ENCODE measurements at places on chromosomes 16 and 17.

DNA sequence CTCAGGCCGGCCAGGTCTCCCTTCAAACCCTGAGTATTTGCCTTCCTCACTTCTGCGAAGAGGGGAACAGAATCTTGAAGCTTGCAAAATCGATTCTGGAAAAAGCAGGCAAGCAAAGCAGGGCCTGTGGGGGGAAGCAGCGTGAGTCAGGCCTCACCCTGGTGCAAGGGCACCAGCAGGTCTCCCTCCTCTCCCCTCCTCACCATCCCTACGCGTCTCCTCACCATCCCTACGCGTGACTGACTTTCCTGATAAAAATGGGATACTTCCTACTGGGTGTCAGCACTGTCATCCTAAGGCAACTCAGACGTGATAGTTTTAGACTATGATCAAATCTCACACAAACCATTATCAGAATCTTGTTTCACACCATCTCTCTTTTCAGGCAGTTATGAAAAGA is 12.1 kb downstream of the CMTM3 start:
- no peak for DNase-seq

GRCh38 chr17:57744195-57745170 is 616 bp downstream of the CCDC182 start:
- DNase-seq: no peak

- DNase-seq: no peak
These were observed 100.9 kb downstream of the C16orf95 start for GRCh38 chr16:87216148-87216840.

GRCh38 chr17:61289408-61290385 is 109.9 kb upstream of the TBX2 start:
- no peak for DNase-seq

GRCh38 chr16:83971165-83972130 is 3.4 kb downstream of the NECAB2 start:
- DNase-seq: no peak

DNA sequence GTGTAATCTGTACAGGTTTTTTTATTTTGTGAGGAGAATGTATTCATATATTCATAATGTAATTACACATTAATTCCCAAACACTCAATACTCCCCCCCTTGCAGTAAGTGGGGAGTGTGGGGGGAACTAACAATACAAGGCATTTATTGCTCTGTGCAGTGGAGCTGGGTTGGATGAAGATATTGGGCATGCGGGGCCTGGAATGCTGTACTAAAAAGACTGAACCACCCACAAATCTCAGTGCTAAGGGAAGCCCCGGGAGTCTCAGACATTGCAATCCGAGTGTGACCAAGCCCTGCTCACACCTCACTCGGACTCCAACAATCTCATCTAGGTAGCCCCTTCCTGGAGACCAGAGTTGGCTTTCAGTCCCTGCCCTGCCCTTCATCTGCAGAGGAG is 6.0 kb downstream of the PLLP start:
- no peak for DNase-seq

DNA sequence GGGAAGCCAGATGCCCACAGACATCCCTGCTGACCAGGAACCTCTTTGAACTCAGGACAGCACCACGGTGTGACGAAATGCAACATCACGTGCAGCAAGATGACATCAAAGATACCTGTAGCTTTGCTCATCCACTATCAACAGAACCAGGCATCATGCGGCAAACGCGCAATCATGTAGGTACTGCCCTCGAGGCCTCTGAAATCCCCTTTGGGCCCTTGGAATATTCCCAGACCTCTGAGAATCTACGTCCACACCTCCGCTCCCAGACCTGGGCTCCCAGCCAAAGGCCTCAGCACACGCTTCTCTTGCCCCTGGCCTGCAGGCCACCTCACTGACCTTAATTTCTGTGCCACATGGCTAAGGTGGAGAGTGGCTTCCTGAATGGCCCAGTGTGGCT is 7.3 kb downstream of the CX3CL1 start:
- no peak for DNase-seq

DNA sequence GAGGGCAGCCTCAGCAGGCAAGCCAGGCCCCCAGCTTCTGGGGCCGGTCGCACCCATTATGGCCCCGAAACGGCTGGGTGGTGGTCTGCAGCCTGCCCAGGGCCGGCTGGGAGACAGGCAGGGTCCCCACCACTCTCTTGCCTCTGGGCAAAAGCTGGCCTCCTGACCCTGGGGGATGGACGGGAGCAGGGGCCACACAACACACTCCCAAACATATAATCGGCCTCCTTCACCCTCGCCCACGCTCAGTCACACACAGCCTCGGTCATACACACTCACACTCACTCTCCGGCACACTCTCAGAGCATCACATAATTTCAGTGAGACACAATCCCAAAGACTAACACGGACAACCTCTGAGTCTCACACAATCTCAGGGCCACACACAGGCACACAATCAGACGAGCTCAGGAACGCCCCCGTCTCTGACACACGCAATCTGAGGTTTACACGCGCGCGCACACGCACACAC is 589 bp downstream of the PEMT start:
- DNase-seq: no peak

DNA sequence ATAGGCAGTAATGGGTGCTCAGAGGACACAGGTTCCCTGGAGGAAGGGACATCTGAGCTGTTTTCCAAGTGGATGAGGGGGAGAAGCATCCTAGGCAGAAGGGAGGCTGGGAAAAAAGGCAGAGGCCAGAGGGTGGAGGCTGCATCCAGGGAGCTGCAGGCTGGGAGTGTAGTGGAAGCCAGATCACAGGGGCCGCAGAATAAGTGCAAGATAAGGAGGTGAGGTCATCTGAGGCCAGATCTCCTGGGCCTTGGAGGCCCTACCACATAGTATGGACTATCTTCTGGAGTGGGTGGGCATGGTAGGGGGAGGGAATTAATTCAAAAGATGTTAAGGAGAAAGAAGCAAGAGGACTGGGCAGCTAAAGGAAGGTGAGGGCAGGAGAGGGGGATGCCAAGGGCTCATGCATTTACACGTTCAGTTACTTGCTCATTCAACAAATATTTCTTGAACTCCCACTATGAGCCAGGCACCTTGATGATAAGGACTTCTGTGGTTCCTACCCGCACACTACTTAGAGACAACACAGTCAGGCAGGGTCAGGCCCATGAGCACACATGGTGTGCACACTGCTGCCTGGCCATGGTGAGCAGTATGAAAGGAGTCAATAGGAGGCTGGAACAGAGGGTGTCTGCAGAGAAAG is 2.4 kb upstream of the RIPOR1 start:
- DNase-seq: no peak

- peak; percentile 34 for DNase-seq
These were observed 15.7 kb downstream of the RBL2 start for GRCh38 chr16:53449816-53450517.

GRCh38 chr17:66451188-66452149 is 149.1 kb downstream of the PRKCA start:
- no peak for DNase-seq

- DNase-seq: no peak
These were observed 103.1 kb upstream of the HSBP1 start for GRCh38 chr16:83704656-83705055.

GRCh38 chr17:55067697-55068439 is 99.3 kb downstream of the STXBP4 start:
- no peak for DNase-seq

GRCh38 chr16:47311738-47312505 is 148.9 kb downstream of the ITFG1 start:
- peak; percentile 46 for DNase-seq

- no peak for DNase-seq
These were observed 102.2 kb downstream of the RAP1GAP2 start for GRCh38 chr17:2898255-2898926.

- DNase-seq: no peak
These were observed 15.2 kb downstream of the EMP2 start for GRCh38 chr16:10565167-10565566.

GRCh38 chr17:34755371-34755770 is 176.0 kb downstream of the TMEM132E start:
- no peak for DNase-seq

- DNase-seq: no peak
These were observed 191.0 kb downstream of the CPPED1 start for GRCh38 chr16:12612598-12613101.

- no peak for DNase-seq
These were observed 133.2 kb upstream of the CHMP6 start for GRCh38 chr17:80858301-80859001.

- DNase-seq: no peak
These were observed 17.8 kb upstream of the MC1R start for GRCh38 chr16:89900885-89901284.

- no peak for DNase-seq
These were observed 11.9 kb upstream of the CD300E start for GRCh38 chr17:74635418-74635817.

DNA sequence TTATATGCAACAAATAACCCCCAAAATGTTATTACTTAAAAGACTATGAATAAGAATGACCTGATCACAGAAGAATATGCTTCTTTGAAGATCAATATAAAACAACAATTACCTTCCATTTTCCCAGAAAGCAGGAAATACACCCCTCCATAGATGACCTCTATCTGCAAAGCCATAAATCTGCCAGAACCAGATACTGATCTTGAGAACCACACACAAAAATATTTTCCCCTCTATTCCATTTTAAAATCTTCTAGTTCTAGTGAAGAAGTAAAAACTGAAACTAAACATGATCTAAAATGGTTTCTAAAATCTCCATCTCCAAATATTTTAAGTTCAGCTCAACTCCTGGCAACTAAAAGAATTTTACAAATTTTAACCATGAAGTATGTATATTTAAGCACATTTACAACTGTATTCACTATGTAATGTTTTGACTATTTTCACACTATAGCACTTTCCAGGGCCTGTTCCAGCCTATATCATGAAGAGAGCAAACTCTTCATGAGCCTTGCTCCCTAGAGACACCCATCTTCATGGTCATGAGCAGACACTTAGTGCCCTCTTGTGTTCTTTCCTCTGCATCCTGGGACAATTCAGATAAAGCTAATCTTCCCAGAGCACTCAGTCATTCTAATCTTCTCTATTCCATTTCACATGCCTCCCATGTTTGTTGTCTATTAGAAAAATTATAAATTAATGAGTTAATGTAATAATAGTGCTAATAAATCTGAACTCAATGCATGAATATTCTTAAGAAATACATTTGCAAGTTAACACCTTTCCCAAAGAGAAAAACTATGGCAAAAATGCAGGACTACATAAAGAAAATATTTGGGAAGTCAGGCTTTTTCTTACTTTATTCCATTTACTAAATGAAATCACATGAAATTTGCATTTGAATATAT is 87.0 kb downstream of the HELZ start:
- peak; percentile 70 for DNase-seq

DNA sequence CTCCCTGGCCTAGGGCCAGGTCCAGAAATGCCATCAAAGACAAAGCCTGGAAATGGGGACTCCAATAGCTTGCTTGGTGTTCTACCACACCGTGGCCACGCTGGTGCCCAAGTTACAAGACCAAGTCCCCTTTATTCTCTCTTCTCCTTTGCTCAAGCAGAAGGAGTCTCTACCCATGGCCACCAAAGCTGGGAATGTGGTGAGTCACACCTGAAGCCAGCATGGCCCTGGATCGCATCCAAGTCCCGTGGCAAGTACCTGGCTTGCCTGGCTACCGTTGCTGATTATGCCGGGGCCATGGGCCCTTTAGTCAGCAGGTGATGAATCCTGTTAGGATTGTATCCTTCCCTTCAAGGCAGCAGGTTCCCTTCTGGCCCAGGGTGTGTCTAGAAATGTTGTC is 260.0 kb downstream of the HAPSTR1 start:
- no peak for DNase-seq

DNA sequence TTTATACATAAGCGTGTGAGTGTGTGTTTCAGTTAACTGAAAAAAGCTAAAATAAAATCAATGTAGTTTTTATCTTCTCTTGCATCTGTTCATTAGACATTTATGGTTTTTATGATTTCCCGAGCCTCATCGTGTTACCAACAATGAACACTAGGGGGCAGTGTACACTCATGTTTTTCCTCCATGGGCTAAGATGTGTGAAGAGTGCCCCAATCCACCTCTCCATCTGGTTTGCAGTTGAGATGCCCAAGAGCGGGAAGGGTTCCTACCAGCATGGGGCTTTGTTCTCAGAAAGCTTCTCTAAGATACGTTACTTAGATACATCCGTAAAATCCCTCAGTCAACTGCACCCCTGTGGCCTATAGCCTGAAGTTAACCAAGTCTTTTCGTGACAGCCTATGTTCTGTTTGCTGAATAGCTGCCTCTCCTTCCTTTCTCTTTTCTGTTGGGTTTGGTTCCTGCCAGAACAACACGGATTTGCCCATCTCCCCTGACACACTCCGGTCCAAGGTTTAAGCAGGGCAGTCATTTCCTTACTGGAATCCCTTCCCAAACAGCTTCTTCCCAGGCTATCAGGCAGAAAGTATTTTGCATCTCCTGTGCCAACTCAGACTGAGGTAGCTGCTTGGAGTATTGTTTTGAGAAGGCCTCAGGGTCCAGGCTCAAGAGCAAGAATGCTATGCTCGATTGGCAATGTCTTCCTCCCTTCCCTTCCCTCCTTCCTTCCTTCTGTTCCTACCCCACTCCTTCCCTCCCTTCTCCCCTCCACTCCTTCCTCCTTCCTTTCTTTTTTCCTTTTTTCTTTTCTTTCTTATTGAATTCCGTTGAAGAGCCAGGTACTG is 12.9 kb upstream of the ELAC2 start:
- DNase-seq: peak; percentile 32

DNA sequence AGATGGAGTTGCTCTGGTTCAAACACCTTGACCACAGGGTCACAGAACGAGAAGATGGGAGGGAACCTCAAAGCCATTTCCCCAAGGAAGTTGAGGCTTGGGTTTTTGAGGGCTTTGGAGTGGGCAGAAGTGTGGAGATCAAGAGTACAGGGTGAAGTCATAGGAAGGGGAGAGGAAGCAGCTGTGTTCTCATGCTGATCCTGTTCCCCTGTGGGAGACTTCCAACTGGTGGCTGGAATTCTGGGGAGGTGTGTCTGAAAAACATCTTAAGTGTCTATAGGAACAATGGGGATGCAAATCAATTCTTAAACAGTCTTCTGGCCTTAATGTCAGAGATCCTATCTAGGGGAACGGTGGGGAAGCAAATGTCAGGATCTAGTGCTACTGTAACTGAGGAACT is 38.8 kb upstream of the HSBP1 start:
- DNase-seq: no peak

GRCh38 chr16:67608364-67608763 is 36.6 kb upstream of the CARMIL2 start:
- DNase-seq: no peak
